SK-MEL-5 (cell line): ENCODE measurements at places on chromosomes 13 and 19.

GRCh38 chr13:31310356-31310755 lies 110.6 kb downstream of the B3GLCT start:
- DNase-seq: no peak

- DNase-seq: no peak
Measured at GRCh38 chr19:6773323-6773931, 919 bp downstream of the VAV1 start.

DNA sequence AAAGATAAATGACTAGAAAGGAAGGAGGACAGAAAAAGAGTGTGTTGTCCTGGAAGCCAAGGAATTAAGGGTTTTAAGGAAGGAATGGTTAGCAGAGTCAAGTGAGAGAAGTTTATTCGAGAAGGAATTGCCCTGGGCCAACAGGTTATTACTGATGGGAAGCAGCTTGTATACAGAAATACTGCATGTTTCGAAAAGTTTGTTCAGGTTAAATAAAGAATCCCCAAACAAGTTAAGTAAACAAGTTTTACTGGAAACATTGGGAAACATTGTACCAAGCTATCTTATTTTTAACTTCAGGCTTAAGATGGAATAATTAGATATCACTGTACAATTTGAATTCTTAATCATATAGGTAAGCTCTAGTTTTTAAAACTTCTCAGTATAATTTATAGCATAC lies 28.2 kb upstream of the FBXL3 start:
- no peak for DNase-seq

GRCh38 chr13:72303941-72304746 lies 423.3 kb downstream of the MZT1 start:
- DNase-seq: no peak

DNA sequence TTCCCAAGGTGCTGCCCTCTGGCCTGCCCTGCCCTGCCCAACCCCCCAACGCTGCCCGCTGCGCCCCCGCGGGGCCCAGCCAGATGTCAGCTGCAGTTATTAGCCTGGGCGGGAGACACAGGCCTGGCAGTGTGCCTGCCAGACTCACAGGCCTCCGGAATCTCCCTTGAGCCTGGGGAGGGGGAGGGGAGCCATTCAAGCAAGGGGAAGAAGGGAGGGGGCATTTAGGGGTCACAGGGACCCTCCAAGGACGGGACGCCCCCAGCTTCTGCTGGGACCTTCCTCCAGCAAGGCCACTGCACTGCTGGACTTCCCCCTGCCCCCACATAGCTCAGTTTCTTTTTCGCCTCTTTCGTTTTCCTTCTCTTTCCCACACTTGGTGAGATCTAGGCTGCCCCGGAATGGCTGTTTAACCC lies 2.6 kb upstream of the JUNB start:
- peak; percentile 61 for DNase-seq
